ENCODE measurements at places on chromosomes 7 and 10.

DNA sequence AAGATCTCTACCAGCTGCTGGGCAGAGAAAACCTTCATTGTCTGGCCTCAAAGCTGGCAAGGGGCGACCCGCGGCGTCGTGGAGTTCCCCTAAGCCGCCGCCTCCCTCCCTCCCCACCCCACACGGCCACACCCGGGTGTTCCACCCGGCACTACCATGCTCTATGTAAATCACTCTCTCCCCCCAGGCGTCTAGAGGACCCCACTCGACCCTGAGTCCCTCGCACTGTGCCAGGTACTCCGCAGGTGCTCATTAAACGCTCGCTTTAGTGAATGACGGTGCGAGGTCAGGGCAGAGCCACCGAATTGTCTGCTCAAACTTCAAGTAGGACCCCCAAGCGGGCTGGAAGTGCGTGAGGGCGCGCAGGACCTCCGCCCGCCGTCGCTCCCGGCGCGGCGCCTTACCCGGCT, 628 bp downstream of the PARP12 start:
- peaks cover 42% of the 10 kb centered on the region for H3K4me1 ChIP-seq
- peak overlapping the region; percentile 80 for H3K27ac ChIP-seq
- DNase-seq: peak; percentile 50
- H3K27me3 ChIP-seq: no peaks in the 10 kb centered on the region
- peaks cover 2% of the 10 kb centered on the region for H3K36me3 ChIP-seq

GRCh38 chr7:45089341-45089891, 647 bp upstream of the NACAD start:
- H3K27ac ChIP-seq: peak overlapping the region; percentile 47
- H3K4me3 ChIP-seq: peak overlapping the region; percentile 80

DNA sequence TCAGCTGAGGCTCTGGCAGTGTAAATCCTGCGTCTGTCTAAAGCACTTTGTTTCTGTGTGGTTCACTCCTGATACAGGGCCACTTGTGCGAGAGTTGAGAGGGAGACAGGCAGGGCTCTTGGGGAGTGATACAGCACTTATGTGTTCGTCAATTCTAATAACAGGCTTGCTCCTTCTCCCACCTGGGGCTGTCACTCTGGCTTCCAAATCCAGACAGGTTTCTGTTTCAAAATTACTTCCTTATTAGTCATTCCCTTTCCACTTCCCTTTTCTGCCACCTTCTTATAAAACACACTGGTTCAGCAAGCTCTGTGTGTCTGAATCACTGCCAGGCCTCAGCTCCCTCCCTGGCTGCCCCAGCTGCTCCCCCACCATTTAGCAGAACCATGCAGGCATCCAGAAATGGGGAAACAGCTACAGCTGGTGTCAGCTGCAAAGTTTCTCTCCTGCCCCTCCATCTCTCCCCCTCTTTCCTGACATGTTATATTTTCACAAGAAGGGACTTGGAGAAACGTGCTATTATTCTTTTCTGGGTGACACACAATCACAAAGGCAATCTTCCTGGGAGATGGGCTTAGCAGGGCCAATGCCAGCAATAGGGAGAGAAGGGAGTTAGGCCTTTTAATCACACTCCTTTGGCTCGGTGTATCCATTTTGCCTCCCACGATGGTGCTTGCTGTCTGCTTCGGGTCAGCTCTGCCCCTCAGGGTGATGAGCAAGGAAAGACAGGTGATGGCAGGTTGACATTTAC, 58.4 kb upstream of the ZNRF2 start:
- H3K36me3 ChIP-seq: no peaks in the 10 kb centered on the region
- DNase-seq: no peak
- H3K4me1 ChIP-seq: no peaks in the 10 kb centered on the region
- no peak overlapping the region for H3K4me3 ChIP-seq
- peaks cover 5% of the 10 kb centered on the region for H3K27me3 ChIP-seq
- H3K27ac ChIP-seq: no peak overlapping the region

GRCh38 chr10:1160561-1161314, 104.6 kb downstream of the WDR37 start:
- peaks cover 5% of the 10 kb centered on the region for H3K4me1 ChIP-seq
- H3K27me3 ChIP-seq: peaks cover 31% of the 10 kb centered on the region
- no peak for DNase-seq
- peaks cover 2% of the 10 kb centered on the region for H3K36me3 ChIP-seq
- H3K4me3 ChIP-seq: no peak overlapping the region

DNA sequence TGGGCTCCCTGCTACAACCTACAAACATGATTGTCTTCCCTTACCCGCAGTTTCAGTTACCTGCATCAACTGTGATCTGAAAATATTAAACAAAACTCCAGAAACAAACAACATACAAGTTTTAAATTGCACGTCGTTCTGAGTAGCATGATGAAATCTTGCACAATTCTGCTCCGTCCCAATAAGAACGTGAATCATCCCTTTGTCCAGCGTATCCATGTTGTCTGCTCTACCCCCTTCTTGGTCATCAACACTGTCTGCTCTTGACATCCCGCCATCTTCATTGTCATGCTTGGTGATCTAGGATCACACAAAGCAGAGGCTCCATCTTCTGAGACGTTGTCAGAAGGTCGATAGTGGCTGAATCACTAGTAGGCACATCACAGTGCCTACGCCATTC, 53.9 kb downstream of the ACADSB start:
- H3K36me3 ChIP-seq: no peaks in the 10 kb centered on the region
- H3K4me3 ChIP-seq: no peak overlapping the region
- peaks cover 35% of the 10 kb centered on the region for H3K27me3 ChIP-seq
- H3K4me1 ChIP-seq: peaks cover 2% of the 10 kb centered on the region
- no peak for DNase-seq
- H3K27ac ChIP-seq: no peak overlapping the region

DNA sequence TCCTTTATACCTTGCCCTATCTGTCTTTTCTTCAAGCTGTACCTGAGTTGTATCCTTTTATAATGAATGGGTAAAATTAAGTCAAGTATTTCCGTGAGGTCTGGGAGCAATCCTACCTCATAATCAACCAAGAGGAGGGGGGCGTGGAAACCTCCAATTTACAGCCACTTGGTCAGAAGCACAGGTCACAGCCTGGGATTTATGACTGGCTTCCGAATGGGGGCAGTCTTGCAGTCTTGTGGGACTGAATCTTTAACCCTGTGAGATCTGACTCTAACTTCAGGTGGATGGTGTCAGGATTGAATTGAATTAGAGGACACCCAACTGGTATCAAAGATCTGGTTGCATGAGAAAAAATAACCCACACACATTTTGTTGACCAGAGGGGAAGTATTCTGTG, 23.5 kb upstream of the KCNMA1 start:
- no peaks in the 10 kb centered on the region for H3K4me1 ChIP-seq
- peaks cover 42% of the 10 kb centered on the region for H3K27me3 ChIP-seq
- H3K27ac ChIP-seq: no peak overlapping the region
- no peaks in the 10 kb centered on the region for H3K36me3 ChIP-seq

- H3K27me3 ChIP-seq: no peaks in the 10 kb centered on the region
- no peaks in the 10 kb centered on the region for H3K36me3 ChIP-seq
- no peak overlapping the region for H3K27ac ChIP-seq
These were observed 210.6 kb downstream of the TNS3 start for GRCh38 chr7:47371317-47371716.

Measured in T-helper 17 cell (primary cell).